Fibroblast of skin of right biceps (primary cell): ENCODE measurements at places on chromosomes 3 and 15.
A peak's percentile ranks its signal among the peaks of the same experiment; 100 is the strongest.

- DNase-seq = peak; percentile 7
These were observed 15.5 kb upstream of the ATP8B4 start for GRCh38 chr15:50134524-50135024.

DNA sequence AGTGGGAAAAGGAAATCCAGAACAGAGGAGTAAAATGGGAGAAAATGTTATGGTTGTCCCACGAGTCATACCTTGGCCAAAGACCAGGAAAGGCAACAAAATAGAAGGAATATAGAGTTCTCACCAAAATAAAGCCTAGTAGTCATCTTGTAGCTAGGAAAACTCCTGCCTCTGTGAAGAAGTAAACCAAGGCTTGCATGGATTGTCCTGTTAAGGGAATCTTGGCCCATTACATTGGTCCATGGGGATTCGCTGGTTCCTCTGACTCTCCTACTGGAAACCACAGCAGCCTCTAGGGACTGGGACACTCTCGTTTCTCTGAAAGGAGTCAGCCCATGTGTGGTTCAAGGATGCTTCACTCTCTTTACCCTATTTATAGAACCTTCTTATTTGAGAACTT is 62.9 kb upstream of the FNDC3B start:
- DNase-seq = peak; percentile 88

DNA sequence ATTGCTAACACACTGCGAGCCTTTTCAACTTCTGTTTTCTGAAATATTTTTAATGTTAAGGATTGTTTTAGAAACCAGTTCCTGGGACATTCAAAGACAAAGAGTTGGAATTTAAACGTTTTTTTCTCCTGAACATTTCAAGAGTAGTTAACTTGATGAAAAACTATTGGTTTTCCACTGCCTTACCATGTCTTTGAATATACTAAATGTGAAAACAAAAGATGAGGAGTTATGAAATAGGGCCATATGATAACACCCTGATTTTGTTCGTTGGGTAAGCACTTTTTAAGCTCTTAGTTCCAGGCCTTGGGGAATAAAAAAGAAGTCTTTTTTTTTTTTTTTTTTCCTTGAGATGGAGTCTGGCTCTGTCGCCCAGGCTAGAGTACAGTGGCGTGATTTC is 2.8 kb downstream of the DIS3L start:
- no peak for DNase-seq

DNA sequence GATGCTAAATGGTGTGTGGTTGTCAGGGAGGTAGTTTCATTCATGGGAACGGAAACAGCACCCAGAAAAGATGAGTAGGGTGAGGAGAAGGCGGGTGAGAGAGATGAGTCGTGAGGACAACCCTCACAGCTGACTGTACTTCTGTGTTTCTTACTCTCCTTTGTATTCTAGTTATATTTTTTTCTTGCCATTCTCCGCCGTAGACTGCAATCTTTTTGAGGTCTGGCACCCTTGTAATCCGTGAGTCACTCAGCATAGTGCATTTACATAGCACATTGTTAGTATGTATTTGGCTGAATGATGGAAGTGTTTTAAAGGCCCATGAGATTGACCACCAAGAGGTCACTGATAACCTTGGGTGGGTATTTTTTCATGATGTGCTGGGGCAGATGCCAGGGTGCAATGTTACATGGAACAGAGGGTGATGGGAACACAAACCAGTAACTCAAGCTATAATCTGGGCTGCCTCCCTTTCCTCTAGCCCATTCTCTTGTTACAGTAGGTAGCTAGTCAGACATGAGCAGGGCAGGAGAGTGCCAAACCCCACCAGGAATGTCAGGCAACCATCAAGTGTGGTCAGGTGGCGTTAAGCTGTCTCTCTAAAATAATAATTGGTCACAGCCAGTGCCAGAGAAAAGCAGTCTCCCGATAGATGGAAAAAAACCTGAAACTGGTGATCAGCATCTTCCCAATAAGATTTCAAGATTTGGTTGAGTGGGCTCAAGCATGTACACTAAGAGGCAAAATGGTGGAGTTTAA is 18.8 kb upstream of the DGKG start:
- DNase-seq = peak; percentile 5

DNA sequence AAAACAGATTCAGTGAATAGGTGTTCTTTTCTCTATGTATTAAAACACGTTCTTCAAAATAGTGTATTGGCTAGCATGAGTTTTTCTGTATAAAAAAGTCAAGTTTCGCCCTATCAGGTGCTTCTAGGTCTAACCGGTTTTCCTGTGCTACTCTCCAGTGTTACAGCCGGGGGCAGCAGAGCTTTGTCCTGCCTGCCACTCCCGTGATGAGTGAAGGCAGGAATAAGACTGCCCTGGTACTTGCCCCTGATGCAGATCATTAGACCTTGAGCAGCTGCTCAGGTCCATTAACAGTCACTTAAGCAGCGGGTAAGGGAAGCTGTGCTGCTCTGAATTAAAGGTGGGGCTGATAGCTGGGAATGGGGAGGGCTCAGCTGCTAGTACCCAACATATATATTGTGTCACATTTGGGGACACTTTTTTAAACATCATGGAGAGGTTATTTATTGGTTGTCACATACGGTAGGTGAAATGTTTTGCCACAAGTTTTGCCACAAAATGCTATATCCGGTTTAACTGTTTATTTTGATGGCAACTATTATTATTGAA is 1.3 kb upstream of the UNC13C start:
- peak; percentile 1 for DNase-seq

GRCh38 chr3:184780981-184781515 is 30.9 kb upstream of the VPS8 start:
- DNase-seq = peak; percentile 64

- DNase-seq = peak; percentile 42
These were observed 167.3 kb upstream of the THBS1 start for GRCh38 chr15:39413558-39413957.

DNA sequence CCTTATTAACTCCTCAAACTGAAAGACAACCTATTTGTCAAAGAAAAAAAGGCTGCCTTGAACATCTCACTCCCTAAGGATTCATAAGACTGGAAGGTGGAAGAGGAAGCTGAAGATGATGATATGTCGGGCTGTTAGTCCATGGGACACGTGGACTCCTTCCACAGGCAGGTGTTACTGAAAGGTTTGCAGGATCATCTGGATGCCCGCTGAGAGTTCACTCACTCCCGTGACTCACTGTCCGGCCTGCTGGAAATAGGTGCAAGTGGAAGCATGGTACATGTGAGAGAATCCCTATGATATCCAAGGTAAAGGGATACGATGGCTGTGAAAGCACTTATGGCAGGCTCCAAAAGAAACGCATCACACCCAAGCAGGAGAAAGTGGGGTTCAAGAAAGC is 33.3 kb upstream of the FBN1 start:
- no peak for DNase-seq
